ENCODE measurements at places on chromosomes 11 and 22. TPM values are rescaled to one million over a fixed set of nuclear protein-coding genes. Genes with fewer than 3 reads are reported as not detected.

Gene OR10G6
- not detected for polyA plus RNA-seq

Gene OVCH2
- not detected for polyA plus RNA-seq

Gene TSGA10IP
- polyA plus RNA-seq: not detected

Gene HEPHL1
- polyA plus RNA-seq: not detected
